ENCODE measurements at places on chromosomes 7 and 10.

- no peak for DNase-seq
- H3K4me3 ChIP-seq: no peak overlapping the region
- no peaks in the 10 kb centered on the region for H3K36me3 ChIP-seq
- H3K27ac ChIP-seq: no peak overlapping the region
- no peaks in the 10 kb centered on the region for H3K27me3 ChIP-seq
- H3K4me1 ChIP-seq: no peaks in the 10 kb centered on the region
Measured at GRCh38 chr7:84354866-84355265, 160.3 kb upstream of the SEMA3A start.

GRCh38 chr10:28445516-28445915 is 87.4 kb upstream of the WAC start:
- no peak overlapping the region for H3K27ac ChIP-seq
- no peak for DNase-seq
- no peaks in the 10 kb centered on the region for H3K36me3 ChIP-seq

DNA sequence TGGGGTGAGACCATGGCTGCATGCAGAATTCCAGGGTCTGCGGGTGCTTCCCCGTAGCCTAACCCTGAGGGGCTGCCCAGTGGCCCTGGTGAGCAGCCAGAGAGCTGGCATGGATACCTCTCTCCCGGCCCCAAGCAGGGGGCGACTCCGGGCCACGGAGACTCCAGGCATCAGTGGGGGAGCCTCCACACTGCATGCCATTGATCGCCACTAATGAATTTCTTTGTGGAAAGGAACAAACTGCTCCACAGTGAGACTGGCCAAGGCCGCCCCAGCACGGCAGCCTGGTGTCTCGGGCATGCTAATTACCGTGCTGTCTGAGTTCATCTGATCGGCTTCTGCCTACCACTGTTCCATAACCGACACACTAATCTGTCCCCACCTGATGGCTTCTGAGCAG is 184.4 kb downstream of the GRID1 start:
- no peak overlapping the region for H3K27ac ChIP-seq
- no peak overlapping the region for H3K4me3 ChIP-seq
- H3K36me3 ChIP-seq: no peaks in the 10 kb centered on the region

GRCh38 chr10:83691791-83692596 is 447.3 kb upstream of the GHITM start:
- no peaks in the 10 kb centered on the region for H3K36me3 ChIP-seq
- H3K4me1 ChIP-seq: no peaks in the 10 kb centered on the region
- DNase-seq: no peak
- H3K27ac ChIP-seq: no peak overlapping the region
- no peaks in the 10 kb centered on the region for H3K27me3 ChIP-seq

DNA sequence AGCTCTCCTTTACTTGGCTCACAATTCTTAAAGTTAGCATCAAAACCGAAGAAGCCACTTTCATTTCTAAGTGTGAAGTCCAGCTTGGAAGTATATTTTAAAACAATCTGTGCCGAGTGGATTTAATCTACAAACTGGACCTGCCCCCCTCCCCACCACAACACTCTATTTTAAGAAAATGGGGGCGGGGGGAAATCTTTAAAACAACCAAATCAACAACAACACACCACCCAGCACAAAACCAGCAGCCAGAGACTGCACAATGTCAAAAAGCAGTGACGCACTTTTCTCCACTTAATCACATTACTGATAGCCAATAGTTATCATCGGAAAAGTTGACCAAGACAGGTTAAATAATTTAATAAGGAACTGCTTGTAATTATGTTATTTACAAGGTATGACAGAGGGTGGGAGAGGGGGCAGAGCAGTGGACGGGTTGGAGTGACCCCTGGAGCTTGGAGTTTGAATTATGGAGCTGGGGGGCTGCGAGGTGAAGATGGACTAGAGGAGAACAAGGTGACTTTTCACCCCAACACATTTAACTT is 2.8 kb downstream of the EBF3 start:
- H3K4me3 ChIP-seq: peak overlapping the region; percentile 79
- H3K36me3 ChIP-seq: peaks cover 52% of the 10 kb centered on the region
- peaks cover 51% of the 10 kb centered on the region for H3K4me1 ChIP-seq
- H3K27ac ChIP-seq: peak overlapping the region; percentile 86

Data from A673 (cell line).